ENCODE measurements at places on chromosomes 3 and 15.

DNA sequence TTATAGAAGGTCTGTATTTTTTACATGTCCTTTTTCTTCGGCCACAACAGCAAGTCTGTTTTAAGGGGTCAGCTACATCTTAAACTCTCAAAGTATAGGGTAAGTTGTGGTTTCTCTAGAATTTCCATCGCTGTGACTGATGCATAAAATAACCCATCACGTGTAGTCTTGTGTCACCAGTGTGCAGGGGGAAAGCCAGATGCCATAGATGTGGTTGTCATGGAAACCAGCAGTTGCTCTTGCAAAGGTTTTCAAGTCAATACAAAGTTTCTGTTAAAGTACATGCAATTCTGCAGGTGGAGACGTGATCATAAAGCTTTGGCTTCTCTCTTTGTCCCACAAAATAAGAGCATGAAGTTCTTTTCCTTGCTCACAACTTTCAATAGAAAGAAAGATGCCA, 210.3 kb upstream of the ONECUT1 start:
- no peak for DNase-seq

DNA sequence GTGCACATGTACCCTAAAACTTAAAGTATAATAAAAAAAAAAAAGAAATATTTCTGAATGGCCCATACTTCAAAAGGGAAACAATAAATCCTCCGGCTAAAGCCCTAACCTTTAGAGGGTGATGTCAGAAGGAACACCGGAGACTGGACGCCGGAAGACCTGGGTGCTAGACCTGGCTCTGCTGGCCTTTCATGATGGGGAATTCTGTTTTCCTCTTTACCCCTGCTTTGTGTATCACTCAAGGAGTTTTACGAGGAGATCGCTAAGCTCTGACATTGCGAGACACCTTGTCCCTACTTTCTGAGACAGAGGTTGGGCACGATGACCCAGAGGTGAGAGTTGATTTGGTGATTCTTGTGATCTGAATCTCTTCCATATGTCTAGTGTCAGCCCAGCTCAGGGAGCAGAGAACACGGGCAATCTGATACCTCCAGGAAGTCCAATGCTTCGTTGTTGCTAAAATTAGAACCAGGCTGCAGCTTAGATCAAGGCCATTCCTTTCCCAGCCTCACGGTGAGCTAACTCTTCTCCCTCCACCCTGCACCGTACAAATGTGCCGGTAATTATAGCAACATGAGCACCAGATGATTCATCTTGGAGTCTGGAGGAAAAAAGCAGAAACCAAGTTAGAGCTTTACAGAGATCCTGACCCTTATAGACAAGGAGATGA, 42.0 kb upstream of the CFAP161 start:
- no peak for DNase-seq

DNA sequence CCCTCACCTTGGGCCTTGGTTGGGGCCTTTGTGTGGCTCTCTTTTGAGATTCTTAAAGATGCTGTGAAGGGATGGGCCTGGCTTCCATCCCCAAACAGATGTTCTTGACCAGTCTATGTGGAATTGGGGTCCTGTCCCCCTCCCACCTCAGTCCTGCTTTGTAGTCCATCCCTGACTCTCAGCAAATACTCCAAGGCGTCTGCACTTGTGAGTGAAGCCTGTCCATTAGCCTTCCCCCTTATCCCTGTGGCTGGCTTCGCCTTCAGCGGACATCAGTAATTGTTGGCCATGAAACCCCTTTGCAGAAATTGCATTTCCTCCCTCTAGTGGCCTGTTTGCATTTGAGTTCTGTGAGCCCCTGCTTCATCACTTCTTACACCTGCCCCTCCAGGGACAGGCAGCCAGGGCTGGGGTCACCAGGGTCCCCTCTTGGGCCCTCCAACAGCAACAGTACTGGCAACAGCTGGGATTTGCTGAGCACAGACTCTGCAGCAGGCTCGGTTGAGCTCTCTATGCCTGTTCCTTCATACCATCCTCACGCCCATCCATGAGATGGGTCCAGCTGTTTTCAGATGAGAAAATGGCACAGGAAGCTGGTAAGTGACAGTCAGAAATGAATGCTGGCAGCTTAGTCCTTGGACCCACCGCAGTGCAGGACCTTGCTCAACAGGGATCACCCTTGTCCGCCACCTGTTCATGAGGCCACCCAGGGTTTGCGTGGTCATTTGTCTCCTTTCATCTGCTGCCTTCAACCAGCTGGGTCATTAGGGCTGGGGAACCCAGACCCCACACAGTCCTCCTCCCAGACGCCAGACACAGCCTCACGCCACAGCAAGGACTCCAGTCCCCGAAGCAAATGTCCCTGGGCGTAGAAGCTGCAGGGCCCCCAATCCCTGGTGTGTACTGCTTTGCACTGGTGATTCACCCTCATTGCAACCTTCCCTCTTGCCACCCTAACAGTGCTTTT, 8.9 kb upstream of the LRRK1 start:
- no peak for DNase-seq

GRCh38 chr3:13045904-13046568, 27.2 kb downstream of the IQSEC1 start:
- DNase-seq, result no peak

DNA sequence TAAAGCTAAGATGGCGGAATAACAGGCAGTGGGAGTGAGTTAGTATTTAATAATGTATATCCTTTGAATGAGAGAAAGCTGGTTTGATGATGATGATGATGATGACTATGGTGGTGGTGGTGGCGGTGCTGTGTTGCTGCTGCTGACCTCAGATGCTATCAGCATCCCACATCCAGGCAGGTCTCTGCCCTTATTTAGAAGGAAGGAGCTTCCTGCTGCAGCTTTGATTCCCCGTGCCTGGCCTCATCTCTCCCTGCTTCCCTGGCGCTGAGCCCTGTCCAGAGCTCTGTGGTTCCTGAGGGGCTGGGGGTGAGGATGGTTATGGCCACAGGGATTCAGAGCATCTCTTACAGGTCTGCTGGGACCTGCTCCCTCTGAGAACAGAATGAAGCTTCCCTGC, 73.1 kb downstream of the RAB11A start:
- no peak for DNase-seq

GRCh38 chr3:27422617-27423016, 53.4 kb upstream of the NEK10 start:
- no peak for DNase-seq

DNA sequence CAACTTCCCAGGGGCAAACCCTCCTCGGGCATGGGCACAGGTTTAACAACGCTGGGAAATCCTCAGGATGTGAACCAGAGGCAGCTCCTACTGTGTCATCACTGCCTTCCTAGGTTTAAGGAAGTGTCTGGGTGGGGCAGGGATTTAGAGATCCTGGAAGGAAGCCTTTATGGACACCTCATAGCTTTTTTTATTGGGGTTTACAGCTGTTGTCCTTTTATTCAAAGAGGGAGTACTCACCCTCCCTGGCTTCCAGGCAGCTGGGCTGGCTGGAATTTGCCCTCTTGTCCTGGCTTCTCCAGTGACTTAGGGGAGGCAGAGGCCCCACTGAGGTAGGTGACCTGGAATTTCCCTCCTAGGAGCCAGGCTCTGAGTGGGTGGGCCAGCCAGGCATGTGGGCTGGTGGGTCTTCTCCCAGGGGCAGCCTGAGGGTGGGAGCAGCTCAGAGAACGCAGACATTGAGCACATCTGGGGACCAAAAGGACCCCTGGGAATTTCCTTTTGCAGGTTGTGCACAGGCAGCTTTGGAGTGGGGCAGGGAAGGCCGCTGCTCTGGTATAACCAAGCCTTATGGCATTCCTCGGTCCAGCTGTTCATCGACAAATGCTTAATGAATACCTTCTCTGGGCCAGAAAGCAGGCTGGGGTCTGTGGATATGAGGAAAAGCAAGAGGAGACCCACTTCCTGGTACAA, 13.5 kb upstream of the FAM3D start:
- DNase-seq, result no peak

- DNase-seq, result no peak
Observed at GRCh38 chr3:138479438-138479863, 45.0 kb downstream of the ESYT3 start.

GRCh38 chr3:133209871-133210550, 171.8 kb downstream of the TMEM108 start:
- DNase-seq, result no peak

GRCh38 chr3:172568701-172569100, 45.5 kb upstream of the TNFSF10 start:
- DNase-seq, result no peak

DNA sequence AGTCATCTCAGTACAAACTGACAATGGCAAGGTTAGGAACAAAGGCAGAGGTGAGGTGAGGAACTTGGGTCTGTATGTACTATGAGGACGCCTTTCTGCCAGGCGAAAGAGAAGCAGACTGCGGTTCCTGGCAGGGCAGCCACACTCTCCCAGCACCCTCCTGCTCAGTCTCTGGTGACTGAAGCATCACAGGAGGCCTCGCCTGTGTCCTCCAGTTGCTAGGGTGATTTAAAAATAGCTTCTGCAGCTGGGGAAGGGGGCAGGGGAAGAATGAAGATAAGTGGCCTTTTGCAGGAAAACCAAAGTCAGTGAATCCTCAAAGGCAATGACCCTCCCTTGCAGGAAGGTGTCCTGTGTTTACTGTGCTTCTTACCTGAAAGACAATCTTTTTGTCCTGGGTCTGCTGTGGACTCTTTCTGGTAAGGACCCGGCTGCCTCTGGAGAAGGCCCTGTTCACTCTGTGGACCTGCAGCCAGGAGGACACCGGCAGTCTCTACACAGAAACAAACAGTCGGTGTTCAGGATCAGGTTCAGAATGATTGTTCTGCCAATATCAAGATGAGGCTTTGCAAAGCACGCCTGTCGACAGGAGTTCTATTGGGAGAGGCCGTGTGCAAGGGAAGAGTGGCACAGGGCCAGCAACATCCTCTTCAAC, 65.7 kb upstream of the DGKG start:
- DNase-seq, result no peak

- DNase-seq, result no peak
Observed at GRCh38 chr15:73978896-73979295, 13.2 kb downstream of the STOML1 start.

DNA sequence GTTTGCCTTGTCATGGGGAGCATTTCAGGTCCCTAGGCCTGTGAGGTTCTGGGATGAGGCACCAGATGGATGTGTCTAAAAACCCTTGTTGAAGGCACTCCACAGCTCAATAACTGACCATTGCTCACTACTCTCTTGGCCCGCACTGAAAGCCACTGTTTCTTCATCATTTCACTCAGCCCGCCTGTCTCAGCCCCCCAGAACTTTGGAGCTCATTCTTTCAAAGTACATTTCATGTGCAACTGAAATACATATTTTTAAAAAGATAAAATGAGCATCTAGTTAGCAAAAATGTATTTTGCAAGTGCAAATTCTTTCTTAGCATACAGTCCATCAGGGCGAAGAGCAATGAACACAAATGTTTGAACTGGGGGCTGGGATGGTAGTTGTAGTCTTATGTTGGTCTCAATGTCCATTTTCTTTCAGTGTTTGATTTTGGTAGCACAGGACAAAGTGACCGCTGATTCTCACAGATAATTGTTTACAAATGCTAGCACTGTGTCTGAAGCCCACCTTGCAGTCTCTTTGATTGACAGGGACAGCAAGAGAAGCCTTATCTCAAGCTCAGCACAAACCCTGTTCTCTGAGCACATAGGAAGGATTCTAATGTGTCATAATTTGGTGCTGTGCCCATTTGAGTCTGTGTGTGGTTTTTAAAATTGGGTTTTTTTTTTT, 19.6 kb downstream of the HEMK1 start:
- no peak for DNase-seq

DNA sequence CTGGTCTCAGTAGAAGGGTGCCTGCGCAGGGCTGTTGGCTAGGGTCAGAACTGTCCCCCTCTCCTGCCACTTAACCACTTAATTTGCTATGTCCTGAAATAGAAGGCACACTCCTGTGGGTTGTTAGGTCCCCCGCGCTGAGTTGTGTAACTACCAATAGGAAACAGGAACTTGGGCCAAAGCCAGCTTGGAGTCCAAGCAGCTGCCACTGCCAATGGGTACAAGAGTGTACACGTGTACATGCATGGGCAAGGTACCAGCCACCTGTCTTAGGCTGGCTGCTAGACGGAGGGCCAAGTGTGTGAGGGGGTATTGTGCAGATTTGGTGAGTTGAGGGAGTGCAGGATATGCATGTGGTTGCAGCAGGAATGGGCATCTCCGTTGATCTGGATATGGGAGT, 29.7 kb upstream of the POLG start:
- no peak for DNase-seq

DNA sequence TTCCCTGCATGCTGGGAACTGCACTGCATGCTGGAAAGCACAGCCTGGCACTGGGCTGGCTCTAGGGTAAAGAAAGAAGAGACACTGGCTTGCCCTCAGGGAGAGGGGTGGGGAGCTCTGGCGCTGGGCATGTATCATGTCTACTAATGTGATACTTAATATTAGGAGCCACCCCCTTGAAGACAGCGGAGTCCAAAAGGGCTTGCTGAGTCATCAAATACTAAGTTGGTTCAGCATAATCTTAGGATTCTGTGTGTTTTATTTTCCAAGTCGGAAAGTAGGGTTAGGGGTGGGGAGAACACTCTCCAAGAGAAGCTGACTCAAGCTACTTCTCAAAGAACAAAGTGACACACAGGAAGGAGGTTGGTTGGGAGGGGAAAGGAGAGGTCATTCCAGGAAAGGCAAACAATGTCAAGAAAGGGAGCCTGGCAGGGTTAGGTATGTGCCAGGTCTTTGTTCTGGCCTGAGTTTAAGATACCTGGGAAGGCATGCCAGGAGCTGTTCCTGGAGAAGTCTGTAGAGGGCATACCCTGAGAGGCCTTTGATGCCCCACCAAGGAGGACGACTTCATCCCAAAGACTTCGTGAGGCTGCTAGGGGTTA, 237.8 kb upstream of the NR2E3 start:
- no peak for DNase-seq

GRCh38 chr15:23370578-23370977, 16.0 kb downstream of the GOLGA8S start:
- DNase-seq, result no peak

- DNase-seq, result no peak
Observed at GRCh38 chr3:51680663-51681230, 9.7 kb downstream of the TEX264 start.

GRCh38 chr15:71079208-71080044, 35.8 kb upstream of the THSD4 start:
- no peak for DNase-seq

- no peak for DNase-seq
Observed at GRCh38 chr3:69738315-69738714, 949 bp upstream of the MITF start.

GRCh38 chr3:28315711-28316110, 32.8 kb upstream of the ZCWPW2 start:
- DNase-seq, result no peak

GRCh38 chr3:187870360-187871203, 125.3 kb upstream of the BCL6 start:
- DNase-seq, result no peak

DNA sequence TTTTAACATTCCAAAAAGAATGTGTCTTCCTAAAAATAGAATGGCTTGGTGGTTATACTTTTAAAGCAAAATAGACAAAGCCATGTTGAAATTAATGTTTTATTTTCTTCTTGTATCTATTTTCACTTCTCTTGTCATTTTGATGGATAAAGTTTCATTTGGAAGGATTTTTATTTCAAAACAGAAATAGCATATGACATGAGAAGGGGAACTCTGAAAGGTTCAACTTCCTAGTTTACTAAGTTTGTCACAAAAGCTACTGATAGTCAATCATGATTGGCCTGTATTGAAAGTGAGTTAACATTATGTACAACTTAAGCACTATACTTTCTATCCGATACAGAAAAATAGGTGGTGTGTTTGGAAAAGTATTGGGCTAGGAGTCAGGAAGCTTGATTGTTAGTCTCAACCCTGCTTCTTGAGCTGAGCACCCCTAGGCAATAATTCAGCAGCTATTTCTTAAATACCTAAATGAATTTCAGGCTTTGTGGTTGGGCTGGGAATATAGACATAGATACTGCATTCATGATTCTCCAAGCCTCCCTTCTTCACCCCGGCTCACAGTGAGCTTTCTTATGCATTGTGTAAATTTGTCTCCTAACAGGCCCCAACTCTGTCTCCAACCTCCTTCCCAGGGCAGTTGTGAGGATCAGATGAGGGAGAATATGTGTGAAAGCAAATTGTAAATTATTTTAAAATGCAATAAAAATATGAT, 46.9 kb upstream of the CSPG4 start:
- DNase-seq, result no peak
